IMR-90 (cell line): ENCODE measurements at places on chromosomes 1 and 21.

GRCh38 chr1:67723620-67724019 is 38.6 kb downstream of the GADD45A start:
- DNase-seq = peak; percentile 73

DNA sequence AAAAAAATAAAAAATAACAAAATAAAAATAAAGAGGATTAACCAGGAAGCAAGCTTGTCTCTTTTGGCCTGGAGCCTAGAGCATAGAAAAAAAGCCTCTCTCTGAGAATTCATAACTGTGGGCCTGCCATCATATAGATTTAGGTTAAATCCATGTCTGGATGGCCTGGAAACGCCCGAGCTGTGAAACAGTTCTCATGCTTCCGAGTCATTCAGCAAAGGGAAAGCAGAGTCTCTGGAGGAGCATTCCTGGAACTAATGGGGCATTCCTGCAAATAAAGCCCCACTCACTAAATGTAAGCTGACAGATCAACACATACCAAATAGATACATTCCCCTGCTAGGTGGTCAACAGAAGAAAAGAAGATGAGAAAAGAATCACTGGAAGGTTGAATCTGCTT is 75.8 kb upstream of the GNG4 start:
- DNase-seq = peak; percentile 28

DNA sequence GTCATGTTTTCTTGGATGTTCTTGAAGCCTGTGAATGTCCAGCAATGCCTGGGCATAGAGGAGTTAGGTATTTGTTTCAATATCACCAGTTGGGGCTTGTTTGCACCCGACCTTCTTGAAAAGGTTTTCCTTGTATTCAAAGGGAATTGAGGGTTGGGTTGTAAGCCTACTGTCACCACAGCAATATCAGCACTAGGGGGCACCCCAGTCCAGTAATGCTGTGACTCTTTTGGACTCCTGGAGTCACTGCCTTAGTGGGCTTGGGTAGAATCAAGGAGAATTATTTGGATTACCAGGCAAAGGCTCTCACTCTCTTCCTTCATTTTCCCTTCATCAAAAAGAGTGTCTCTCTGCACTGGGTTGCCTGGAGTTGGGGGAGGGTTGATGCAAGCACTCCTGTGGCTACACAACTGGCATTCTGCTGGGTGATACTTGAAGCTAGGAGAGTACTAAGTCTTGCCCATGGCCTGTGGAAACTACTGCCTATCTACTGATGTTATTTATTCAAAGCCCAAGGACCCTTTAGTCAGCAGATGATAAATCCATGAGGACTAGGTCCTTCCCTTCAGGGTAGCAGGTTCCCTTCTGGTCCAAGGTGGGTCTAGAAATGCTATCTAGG is 34.5 kb downstream of the OR10R2 start:
- peak; percentile 8 for DNase-seq

GRCh38 chr1:209675565-209676154 is 448 bp downstream of the G0S2 start:
- DNase-seq = peak; percentile 16

- DNase-seq = no peak
Measured at GRCh38 chr1:62346886-62347285, 27.7 kb upstream of the KANK4 start.

- no peak for DNase-seq
Measured at GRCh38 chr1:224641030-224641429, 24.9 kb downstream of the CNIH3 start.

DNA sequence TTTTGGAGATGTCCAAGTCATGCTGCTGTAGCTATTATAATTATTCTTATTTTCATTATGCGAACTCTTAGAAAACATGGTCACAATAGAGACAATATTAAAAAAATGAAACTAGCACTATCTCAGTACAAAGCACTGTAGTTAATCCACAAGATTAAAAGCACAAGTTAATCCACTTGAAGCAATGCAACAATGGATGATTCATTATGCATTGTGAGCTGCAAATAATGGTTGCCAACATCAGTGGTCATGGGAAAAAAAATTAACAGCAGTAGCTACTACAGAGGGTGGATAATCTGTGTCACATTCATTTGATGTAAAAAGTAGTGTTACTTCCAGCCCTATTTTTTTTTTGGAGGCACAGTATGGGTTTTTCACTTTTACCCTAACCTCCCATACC is 56.7 kb downstream of the DPT start:
- no peak for DNase-seq

DNA sequence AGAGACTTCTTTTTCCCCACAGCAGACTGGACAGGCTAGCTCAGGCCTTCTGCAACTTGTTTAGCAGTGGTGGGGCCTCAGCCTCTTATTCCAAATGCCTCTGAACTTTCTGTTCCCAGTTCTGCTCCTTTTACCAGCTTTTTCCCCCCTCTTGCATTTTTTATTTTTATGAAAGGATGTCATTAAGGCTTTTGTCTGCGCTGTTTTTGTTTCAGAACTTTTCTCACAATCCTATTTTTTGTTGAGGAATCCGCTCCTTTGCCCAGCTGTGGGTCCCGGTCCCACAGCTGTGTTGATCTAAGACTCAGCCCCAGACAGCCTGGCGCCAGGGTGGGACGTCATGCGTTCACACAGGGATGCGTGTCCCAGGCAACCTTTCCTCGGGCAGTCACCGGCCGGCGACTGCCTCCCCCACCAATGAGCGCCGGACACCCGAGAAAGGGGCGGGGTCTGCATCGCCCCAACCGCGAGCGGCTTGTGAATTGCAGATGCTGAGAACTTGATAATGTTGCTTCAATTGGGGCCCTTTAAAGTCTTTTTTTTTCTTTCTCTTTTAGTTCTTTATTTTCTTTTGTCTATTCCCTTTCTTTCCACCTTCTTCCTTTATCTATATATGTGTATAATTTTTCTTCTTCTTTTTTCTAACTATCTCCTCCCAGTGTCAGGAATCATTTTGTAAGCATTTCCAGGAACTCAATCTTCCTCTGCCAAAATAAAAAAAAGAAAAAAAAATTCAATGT is 3.0 kb upstream of the ID3 start:
- DNase-seq = peak; percentile 99
